Neural crest cell (in vitro differentiated cells): ENCODE measurements at places on chromosomes 3 and 15. TPM values are rescaled to one million over a fixed set of nuclear protein-coding genes. Genes with fewer than 3 reads are reported as not detected.

DNA sequence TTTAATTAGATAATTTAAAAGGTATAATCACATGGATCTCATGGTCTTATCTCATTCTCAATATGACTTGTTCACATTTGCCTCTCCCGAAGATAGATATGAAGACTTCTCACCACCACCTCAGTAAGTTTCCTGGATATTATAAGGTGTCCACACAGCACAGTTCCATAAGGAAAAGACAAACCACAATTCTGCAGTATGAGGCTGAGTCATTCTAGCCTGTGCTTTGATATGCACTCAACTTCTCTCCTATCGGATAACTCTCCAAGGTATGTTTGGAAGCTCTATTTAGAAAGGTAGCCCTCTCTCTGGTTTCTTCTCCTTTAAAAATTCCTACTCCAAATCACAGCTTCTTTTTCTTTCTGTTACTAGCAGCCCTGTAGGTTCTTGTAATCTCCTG, 612.8 kb downstream of the ZPLD1 start:
- H3K36me3 ChIP-seq: no peaks in the 10 kb centered on the region
- H3K4me3 ChIP-seq: no peak overlapping the region
- DNase-seq: no peak
- no peaks in the 10 kb centered on the region for H3K27me3 ChIP-seq

DNA sequence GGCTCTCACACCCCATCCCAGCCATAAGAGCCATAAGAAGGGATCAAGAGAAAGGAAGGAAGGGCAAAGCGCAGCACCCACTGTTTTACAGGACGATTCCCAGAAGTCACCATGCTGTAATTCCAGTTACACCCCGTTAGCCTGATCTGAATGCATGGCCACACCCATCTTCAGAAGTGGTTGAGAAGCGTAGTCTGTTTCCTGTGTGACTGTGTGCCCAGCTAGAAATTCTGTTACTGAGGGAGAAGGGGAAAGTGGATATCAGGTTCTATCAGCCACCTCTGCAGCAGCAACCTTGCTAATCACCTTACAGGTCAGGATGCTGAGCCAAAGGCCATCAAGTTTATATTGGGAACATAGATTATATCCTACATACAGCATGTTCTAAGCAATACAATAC, 260.0 kb downstream of the ABHD5 start:
- DNase-seq: no peak
- peaks cover 6% of the 10 kb centered on the region for H3K27me3 ChIP-seq
- H3K4me1 ChIP-seq: peaks cover 8% of the 10 kb centered on the region
- H3K36me3 ChIP-seq: no peaks in the 10 kb centered on the region

DNA sequence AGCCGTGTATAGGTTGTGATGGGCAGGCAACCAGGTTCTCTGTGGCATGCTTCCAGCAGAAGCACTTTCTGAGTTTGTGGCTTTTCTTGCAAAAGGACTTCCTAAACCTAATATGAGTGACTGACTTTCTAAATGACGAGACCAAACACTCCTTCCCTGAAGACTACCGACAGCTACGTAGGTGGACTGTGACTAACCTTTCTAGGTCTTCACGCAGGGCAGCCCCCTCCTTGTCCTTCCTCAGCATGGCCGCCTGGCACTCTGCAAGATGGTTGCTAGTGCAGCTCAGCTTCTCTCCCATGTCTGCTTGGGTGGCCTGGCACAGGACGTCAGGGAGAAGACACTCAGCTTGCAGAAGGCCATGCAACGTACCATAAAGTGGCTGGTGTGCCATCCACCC, 20.9 kb downstream of the CXCR6 start:
- no peak for DNase-seq
- no peaks in the 10 kb centered on the region for H3K27me3 ChIP-seq
- no peak overlapping the region for H3K27ac ChIP-seq
- H3K36me3 ChIP-seq: peaks cover 16% of the 10 kb centered on the region
- H3K4me3 ChIP-seq: no peak overlapping the region

DNA sequence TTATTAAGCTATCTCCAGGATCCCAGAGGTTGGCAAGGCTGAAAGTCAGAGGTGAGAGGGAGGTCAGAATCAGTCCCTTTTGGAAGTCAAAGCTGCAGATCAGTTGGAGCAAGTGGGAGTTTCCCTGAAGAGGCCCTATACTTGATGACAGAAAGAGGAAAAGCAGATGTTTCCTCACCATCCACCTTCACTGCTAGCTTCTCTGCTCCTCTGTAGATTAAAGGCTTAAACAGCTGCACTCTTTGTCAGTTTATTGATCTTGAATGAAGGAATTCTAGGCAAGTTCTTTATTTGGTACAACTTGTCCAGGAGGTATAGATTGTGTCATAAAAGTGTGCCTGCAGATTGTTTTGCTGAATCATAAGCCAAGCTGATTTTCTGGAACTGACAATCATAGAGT, 408.2 kb upstream of the TGFBR2 start:
- no peaks in the 10 kb centered on the region for H3K4me1 ChIP-seq
- H3K36me3 ChIP-seq: no peaks in the 10 kb centered on the region
- no peak overlapping the region for H3K4me3 ChIP-seq
- H3K27me3 ChIP-seq: no peaks in the 10 kb centered on the region
- H3K27ac ChIP-seq: no peak overlapping the region
- DNase-seq: no peak

- H3K27ac ChIP-seq: peak overlapping the region; percentile 90
- H3K4me3 ChIP-seq: peak overlapping the region; percentile 95
- H3K4me1 ChIP-seq: peaks cover 35% of the 10 kb centered on the region
- DNase-seq: peak; percentile 50
- no peaks in the 10 kb centered on the region for H3K27me3 ChIP-seq
- peaks cover 3% of the 10 kb centered on the region for H3K36me3 ChIP-seq
Observed at GRCh38 chr3:32569540-32570420, 878 bp downstream of the DYNC1LI1 start.

GRCh38 chr3:39812537-39812936, 3.1 kb downstream of the MYRIP start:
- H3K27me3 ChIP-seq: peaks cover 80% of the 10 kb centered on the region
- peaks cover 19% of the 10 kb centered on the region for H3K4me1 ChIP-seq
- H3K4me3 ChIP-seq: no peak overlapping the region
- no peaks in the 10 kb centered on the region for H3K36me3 ChIP-seq
- no peak for DNase-seq

- H3K4me3 ChIP-seq: no peak overlapping the region
- DNase-seq: no peak
- no peaks in the 10 kb centered on the region for H3K27me3 ChIP-seq
Observed at GRCh38 chr15:49900006-49900902, 218.8 kb downstream of the ATP8B4 start.

DNA sequence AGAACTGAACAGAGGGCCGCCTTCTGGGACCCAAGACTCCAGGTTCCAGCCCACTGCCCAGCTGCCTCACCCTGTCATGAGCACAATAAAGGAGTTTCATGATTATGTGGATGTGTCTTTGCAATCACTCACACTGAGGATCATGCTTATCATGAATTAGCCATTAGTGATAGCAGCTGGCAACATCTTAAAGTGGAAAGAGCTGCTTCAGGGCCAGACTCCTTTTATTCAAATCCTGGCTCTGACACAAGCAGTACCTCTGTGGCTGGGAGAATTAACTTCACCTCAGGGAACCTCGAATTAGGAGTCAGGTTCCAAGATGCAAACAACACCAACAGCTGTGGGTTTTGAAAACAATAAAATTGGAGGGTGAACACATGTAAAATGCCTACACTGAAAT, 6.6 kb upstream of the SCAP start:
- H3K36me3 ChIP-seq: peaks cover 4% of the 10 kb centered on the region
- DNase-seq: no peak
- H3K4me1 ChIP-seq: peaks cover 18% of the 10 kb centered on the region

DNA sequence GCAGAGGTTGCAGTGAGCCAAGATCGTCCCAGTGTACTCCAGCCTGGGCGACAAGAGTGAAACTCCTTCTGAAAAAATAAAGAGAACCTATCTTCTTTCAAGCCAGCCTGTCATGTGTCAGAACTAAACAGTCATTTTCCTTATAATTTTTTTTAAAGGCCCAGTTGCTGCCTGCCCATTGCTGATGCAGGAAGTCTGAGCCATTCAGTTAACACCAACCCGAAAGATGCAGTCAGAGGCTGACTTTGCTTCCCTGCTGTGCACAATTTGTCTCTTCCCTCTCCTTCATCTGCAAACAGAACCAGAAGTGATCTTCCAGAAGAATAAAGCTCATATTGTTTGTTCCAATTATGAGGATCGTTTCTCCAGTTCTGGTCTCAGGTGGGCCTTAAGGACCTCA, 220.6 kb downstream of the SLCO3A1 start:
- H3K4me3 ChIP-seq: no peak overlapping the region
- no peak for DNase-seq
- H3K27ac ChIP-seq: no peak overlapping the region
- no peaks in the 10 kb centered on the region for H3K27me3 ChIP-seq

- no peaks in the 10 kb centered on the region for H3K4me1 ChIP-seq
- no peak for DNase-seq
- H3K27ac ChIP-seq: no peak overlapping the region
Observed at GRCh38 chr3:116464276-116464798, 19.1 kb upstream of the LSAMP start.

DNA sequence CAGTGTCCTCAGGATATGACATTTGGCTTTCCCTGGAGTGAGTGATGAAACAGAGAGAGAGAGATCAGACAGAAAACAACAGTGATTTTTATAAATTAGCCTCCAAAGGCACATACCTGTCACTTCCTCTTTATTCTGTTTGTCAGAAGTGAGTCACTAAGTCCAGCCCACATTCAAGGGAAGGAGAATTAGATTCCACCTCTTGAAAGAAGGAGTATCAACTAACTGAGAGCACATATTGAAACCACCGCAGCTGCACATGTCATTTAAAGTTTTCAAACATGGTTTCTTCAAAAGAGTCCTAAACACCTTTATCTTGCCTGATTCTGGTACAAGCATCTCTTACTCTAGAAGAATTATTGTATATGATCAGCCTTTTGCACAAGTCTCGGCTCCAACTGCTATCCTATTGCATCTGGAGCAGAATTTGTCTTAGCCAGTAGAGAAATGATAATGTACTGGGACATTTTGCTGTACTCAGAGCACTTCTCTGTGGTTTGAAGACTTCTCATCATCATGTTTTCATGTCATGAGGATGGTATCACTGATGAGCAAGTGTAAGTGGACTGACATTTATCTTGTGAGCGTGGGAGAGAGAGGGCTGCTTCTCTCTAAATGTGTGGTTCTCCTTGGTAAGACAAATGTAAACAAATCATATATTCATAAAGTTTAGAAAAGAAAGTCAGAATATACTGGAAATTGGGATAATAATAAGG, 338.9 kb upstream of the CFAP20DC start:
- no peak for DNase-seq
- no peak overlapping the region for H3K4me3 ChIP-seq
- H3K4me1 ChIP-seq: peaks cover 8% of the 10 kb centered on the region
- H3K36me3 ChIP-seq: peaks cover 3% of the 10 kb centered on the region
- no peaks in the 10 kb centered on the region for H3K27me3 ChIP-seq

DNA sequence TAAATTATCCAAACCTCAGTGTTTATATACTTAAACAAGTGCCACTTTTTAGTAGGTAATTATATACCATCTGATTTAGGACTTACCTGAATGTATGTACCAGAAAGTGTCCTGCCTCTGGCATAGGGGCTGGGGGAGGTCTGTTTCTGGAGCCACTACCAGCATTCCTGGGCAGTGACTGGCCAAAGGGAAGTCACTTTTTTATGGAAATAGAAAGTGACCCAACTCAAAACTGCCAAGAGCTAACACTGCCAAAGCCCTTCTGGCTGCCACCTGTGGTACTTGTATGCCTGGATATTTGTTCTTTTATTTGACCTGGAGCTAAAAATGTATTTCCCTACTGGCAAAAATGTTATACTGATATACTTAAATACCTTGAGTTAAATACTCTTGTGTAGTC, 42.7 kb downstream of the ESYT3 start:
- no peaks in the 10 kb centered on the region for H3K4me1 ChIP-seq
- H3K4me3 ChIP-seq: no peak overlapping the region
- H3K36me3 ChIP-seq: no peaks in the 10 kb centered on the region
- no peaks in the 10 kb centered on the region for H3K27me3 ChIP-seq

- H3K4me1 ChIP-seq: no peaks in the 10 kb centered on the region
- H3K27ac ChIP-seq: no peak overlapping the region
- H3K27me3 ChIP-seq: no peaks in the 10 kb centered on the region
- DNase-seq: no peak
- no peaks in the 10 kb centered on the region for H3K36me3 ChIP-seq
- no peak overlapping the region for H3K4me3 ChIP-seq
Observed at GRCh38 chr3:55669133-55669532, 182.0 kb upstream of the WNT5A start.

DNA sequence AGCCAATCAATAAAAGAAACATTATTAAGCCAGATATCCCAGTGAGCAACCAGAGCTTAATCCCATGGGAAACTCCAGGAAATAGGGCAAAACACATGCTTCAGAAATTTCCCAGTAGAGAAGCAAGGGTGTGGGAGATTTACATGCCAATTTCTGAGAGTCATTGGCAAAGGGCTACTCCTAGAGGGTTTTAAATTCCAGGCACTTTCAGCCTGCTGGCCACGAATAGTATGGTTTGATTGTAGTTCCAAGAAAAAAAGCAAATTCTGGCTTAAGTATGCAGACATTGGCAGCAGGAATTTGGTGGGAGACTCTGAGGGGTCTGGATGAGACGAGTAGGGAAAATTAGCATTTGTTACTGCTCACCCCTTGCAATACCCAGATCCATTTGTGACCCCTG, 402.1 kb upstream of the SUCLG2 start:
- H3K27ac ChIP-seq: no peak overlapping the region
- H3K4me1 ChIP-seq: no peaks in the 10 kb centered on the region
- no peaks in the 10 kb centered on the region for H3K36me3 ChIP-seq
- DNase-seq: no peak
- no peak overlapping the region for H3K4me3 ChIP-seq
- peaks cover 5% of the 10 kb centered on the region for H3K27me3 ChIP-seq

DNA sequence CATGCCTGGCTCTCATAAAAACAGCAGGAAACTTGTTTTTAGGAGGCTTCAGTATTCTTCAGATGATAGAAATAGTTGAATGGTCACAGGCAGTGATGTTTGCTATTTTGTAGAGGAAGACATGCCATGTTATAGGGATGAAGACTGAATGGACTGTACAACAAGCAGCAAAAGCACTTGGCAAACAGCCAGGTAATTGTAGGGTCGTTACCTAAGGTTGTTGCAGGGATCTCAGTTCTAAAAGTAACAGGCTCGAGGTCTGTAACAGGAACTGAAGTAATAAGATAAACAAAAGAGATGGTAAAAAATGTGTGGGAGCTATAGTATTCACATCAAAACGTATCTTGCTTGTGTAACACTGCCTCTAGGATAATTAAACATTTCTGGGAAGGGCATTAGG, 116.3 kb downstream of the TFG start:
- H3K36me3 ChIP-seq: no peaks in the 10 kb centered on the region
- DNase-seq: no peak
- H3K4me3 ChIP-seq: no peak overlapping the region
- H3K27ac ChIP-seq: no peak overlapping the region

- H3K4me1 ChIP-seq: peaks cover 12% of the 10 kb centered on the region
- H3K4me3 ChIP-seq: no peak overlapping the region
- H3K36me3 ChIP-seq: no peaks in the 10 kb centered on the region
- H3K27me3 ChIP-seq: no peaks in the 10 kb centered on the region
Observed at GRCh38 chr3:69420781-69421520, 35.1 kb upstream of the FRMD4B start.

GRCh38 chr3:60629816-60630215, 621.4 kb downstream of the FHIT start:
- no peak overlapping the region for H3K27ac ChIP-seq
- H3K27me3 ChIP-seq: no peaks in the 10 kb centered on the region

- no peaks in the 10 kb centered on the region for H3K4me1 ChIP-seq
- H3K27ac ChIP-seq: no peak overlapping the region
- H3K27me3 ChIP-seq: no peaks in the 10 kb centered on the region
- no peak for DNase-seq
- H3K4me3 ChIP-seq: no peak overlapping the region
Observed at GRCh38 chr15:90660195-90660998, 56.7 kb upstream of the BLM start.

Gene GOLGA6A
- total RNA-seq: not detected in 2 replicates

Gene RRP9
- total RNA-seq: 37.9 and 40.1 TPM in 2 replicates

Gene SAMD7
- total RNA-seq: not detected in 2 replicates

Gene SHC4
- total RNA-seq: 4.9 and 5.0 TPM in 2 replicates
